ENCODE measurements at places on chromosomes 11 and 22. TPM values are rescaled to one million over a fixed set of nuclear protein-coding genes. Genes with fewer than 3 reads are reported as not detected.

GRCh38 chr11:34208266-34209135, 103.1 kb downstream of the NAT10 start:
- no peak overlapping the region for H3K4me3 ChIP-seq
- no peaks in the 10 kb centered on the region for H3K4me1 ChIP-seq
- no peaks in the 10 kb centered on the region for H3K36me3 ChIP-seq
- H3K27ac ChIP-seq: no peak overlapping the region
- no peaks in the 10 kb centered on the region for H3K27me3 ChIP-seq

DNA sequence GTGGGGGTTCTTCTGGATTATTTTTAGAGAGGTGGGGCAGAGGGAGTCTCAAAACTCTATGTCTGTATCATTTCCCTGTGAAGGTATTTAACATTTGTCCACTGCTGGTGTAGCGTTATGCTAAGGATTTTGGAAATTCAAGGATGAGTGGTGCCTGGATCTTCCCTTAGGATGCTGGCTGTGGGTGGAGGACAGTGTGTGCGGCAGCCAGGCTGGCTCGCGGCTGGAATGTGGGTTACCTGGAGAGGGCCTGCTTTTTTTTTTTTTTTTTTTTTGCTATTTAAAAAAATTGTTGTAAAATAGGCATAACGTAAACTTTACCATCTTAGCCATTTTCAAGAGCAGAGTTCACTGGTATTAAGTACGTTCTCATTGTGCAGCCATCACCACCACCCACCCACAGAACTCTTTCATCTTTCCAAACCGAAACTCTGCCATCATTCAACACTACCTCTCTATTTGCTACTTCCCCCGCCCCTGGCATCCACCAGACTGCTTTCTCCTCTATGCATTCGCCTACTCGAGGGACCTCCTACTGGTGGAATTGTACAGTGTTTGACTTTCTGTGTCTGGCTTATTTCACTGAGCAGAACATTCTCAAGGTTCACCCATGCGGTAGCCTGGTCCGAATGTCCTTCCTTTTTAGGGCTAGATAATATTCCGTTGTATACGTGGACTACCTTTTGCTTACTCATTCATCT, 67.1 kb downstream of the PARVB start:
- H3K36me3 ChIP-seq: no peaks in the 10 kb centered on the region
- no peaks in the 10 kb centered on the region for H3K4me1 ChIP-seq
- DNase-seq: no peak
- H3K4me3 ChIP-seq: no peak overlapping the region
- H3K27ac ChIP-seq: no peak overlapping the region
- H3K27me3 ChIP-seq: no peaks in the 10 kb centered on the region

GRCh38 chr11:68014157-68014946, 4.2 kb downstream of the ALDH3B1 start:
- peak; percentile 76 for DNase-seq
- H3K4me1 ChIP-seq: peaks cover 22% of the 10 kb centered on the region
- no peak overlapping the region for H3K4me3 ChIP-seq
- H3K27ac ChIP-seq: peak overlapping the region; percentile 75
- H3K27me3 ChIP-seq: no peaks in the 10 kb centered on the region

- no peak for DNase-seq
- no peaks in the 10 kb centered on the region for H3K36me3 ChIP-seq
- no peak overlapping the region for H3K27ac ChIP-seq
Observed at GRCh38 chr11:3165916-3166267, 782 bp upstream of the OSBPL5 start.

- no peak overlapping the region for H3K4me3 ChIP-seq
- no peak for DNase-seq
- H3K36me3 ChIP-seq: no peaks in the 10 kb centered on the region
- no peaks in the 10 kb centered on the region for H3K27me3 ChIP-seq
- peak overlapping the region; percentile 67 for H3K27ac ChIP-seq
Observed at GRCh38 chr11:6633422-6634408, 14.5 kb upstream of the TPP1 start.

GRCh38 chr11:6794639-6795038, 4.8 kb downstream of the OR6A2 start:
- H3K27me3 ChIP-seq: no peaks in the 10 kb centered on the region
- H3K36me3 ChIP-seq: no peaks in the 10 kb centered on the region
- no peaks in the 10 kb centered on the region for H3K4me1 ChIP-seq

DNA sequence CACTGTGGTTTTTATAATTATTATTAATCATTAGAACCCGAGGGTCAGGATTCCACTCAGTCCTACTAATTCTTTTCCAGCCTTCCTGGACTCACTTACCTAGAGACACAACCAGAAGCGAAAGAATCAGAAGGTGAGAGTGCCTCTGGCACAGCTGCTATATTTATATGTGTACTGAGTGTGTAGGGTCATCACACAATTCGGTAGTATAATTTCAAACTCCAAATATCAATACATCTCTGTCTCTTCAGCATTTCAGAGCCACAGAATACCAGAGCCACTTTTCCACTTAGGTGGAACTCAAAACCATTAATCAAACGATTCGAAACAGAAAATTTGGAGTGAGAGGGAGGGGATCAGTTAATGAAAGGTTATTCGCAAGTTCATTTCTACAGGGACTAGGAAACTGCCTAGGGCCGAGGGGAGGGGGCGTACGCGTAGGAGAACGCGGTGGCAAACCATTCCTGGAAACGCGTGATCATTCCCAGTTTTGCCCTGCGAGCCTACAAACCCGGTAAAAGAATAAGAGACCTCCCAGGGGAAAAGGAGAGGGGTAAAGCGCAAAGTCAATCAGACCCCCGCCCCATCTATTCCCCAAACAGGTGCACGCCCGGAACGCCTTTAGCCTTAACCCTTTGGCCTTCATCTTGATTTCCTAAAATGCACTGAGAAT, 5.4 kb downstream of the BSX start:
- H3K27ac ChIP-seq: no peak overlapping the region
- no peak overlapping the region for H3K4me3 ChIP-seq
- peaks cover 3% of the 10 kb centered on the region for H3K27me3 ChIP-seq
- no peak for DNase-seq
- no peaks in the 10 kb centered on the region for H3K4me1 ChIP-seq
- H3K36me3 ChIP-seq: no peaks in the 10 kb centered on the region

APOC3 gene
- 3.7 TPM for total RNA-seq

DNA sequence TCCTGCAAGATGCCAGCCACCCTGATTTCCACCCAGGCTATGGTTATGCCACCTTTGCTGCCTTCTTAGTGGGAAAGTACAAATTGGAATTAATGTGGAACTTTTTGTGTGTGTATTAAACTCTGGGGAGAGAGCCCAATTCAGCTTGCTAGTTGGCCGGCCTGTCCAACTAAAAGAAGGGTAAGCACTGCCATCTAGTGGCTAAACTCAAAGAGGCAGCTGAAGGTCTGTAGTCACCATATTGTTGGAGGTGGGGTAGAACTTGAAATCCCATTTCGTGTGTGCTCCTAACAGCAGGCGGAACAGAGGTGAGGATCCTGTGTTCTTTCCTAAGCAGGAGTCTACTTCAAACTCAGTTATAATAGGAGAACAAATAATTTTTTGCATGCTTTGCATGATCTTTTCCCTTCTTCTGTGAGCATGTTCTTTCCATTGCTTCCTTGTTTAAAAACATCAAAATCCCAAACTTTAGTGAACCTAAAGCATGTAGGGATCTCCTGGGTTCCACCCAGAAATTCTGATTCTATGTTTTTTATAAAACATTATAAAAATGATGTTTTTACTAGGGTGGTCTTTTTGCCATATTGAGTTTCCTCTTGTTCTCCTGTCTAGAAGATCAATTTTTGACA, 138.8 kb upstream of the SORL1-AS1 start:
- peak; percentile 56 for DNase-seq
- no peaks in the 10 kb centered on the region for H3K36me3 ChIP-seq
- H3K27ac ChIP-seq: no peak overlapping the region
- H3K4me3 ChIP-seq: no peak overlapping the region
- no peaks in the 10 kb centered on the region for H3K4me1 ChIP-seq

GRCh38 chr22:40441761-40442390, 71.5 kb downstream of the SGSM3 start:
- H3K27ac ChIP-seq: no peak overlapping the region
- no peak for DNase-seq
- no peaks in the 10 kb centered on the region for H3K27me3 ChIP-seq
- no peaks in the 10 kb centered on the region for H3K36me3 ChIP-seq
- H3K4me1 ChIP-seq: no peaks in the 10 kb centered on the region
- H3K4me3 ChIP-seq: no peak overlapping the region

SMIM35 gene
- not detected for total RNA-seq
